ENCODE measurements at places on chromosomes 3 and 15.

DNA sequence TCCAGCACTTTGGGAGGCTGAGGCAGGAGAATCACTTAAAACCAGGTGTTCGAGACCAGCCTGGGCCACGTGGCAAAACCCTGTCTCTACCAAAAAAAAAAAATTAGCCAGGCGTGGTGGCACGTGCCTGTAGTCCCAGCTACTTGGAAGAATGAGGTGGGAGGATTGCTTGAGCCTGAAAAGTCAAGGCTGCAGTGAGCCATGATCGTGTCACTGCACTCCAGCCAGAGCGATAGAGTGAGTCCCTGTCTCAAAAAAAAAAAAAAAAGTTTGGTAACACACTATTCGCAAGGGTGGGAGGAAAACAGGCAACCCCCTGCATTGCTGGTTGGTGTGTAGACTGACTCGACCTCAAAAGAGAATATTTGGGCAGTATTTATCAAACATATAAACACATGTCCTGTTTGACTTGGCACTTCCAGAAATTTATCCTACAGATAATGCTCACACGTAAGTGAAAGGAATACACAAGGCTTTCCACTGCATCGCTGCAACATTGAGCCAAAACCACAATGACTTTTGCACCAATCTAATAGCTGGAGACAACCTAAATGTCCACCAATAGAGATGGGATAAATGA lies 3.1 kb upstream of the ANPEP start:
- no peak for DNase-seq

GRCh38 chr3:158768361-158768787 lies 33.5 kb upstream of the MFSD1 start:
- DNase-seq = no peak

DNA sequence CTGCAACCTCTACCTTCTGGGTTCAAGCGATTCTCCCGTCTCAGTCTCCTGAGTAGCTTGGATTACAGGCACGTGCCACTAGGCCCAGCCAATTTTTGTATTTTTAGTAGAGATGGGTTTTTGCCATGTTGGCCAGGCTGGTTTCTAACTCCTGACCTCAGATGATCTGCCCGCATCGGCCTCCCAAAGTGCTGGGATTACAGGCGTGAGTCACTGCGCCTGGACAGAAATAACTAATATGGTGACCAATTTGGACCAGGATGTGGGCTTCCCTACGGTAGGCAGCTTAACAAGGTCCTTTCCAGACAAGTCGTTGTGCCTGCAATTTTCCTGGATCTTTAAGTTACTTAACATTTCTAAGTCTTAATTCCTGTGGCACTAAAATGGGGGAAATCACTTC lies 14.8 kb downstream of the WDR53 start:
- no peak for DNase-seq

DNA sequence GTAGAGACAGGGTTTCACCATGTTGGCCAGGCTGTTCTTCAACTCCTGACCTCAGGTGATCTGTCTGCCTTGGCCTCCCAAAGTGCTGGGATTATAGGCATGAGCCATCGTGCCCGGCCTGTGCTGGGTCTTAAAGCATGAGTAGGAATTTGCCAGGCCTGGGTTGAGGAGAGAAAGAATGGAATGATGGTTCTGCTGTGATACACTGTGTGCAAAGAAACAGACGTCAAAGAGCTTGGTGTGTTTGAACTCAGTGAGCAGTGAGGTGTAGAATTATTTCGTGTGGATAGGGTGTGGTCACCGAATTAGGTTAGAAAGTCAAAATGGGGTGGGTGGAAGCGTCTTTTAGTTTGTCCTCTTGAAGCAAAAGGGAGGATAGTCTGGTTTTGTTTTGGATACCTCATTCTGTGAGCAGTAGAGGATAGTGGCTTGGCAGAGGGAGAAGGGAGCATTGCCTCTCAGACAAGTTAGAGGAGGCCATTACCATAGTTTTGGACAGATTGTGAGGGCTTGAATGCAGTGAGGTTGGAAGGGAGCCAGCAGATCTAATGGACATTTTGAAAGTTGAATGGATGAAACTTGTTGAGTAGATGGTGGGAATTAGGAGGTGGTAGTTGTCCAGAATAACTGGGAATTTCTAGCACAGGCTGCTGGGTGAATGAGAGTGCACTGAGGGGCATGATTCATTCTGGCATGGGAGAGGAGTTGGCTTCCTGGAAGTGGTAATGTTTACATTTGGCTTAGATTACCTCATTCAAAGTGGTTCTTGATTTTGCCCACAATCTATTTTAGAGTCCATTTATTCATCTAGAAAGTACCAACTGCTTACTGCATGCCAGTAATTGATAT lies 27.2 kb downstream of the AKAP13 start:
- DNase-seq = no peak

DNA sequence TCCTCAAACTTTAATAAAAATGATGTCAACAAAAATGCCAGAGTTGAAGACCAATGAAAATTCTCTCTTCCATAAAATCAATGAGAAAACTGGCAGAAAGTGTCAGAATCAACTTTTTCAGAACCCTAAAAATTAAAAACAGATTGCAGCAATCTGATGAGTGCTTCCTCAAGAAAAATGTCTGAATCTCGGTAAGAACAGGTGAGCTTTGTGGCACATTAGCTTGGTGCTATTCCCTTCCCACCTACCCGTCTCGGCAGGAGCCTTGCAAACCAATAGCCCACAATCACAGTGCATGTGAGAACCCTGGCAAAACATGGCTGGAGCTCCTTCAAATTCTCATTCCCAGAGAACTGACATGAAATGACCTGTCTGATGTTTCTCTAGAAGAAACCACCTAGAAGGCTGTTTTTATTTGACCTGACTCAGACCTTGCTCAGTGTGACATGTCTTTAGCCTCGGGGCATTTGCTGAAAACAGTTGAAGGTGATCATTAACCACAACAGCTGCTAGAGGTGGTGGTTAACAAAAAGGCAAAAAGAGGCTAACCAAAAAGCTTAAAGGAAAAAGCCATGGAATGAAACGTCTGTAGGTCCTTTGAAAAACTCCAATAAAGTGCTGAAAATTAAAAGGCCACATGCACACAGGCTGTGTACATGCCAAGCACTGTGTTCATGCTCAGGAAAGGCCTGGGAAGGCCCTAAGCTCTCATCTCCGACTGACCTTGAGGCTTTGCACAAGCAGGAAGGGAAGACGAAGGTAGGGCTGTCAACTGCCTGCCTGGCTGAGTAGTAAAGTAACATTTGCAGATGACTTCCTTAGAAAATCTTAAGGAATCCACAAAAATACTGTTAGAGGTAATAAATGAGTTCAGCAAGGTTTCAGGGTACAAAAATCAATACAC lies 253.0 kb upstream of the NSMCE3 start:
- DNase-seq = no peak

GRCh38 chr15:89672221-89673164 lies 6.7 kb downstream of the PLIN1 start:
- no peak for DNase-seq

GRCh38 chr3:138034918-138035317 lies 25.0 kb downstream of the CLDN18 start:
- no peak for DNase-seq

DNA sequence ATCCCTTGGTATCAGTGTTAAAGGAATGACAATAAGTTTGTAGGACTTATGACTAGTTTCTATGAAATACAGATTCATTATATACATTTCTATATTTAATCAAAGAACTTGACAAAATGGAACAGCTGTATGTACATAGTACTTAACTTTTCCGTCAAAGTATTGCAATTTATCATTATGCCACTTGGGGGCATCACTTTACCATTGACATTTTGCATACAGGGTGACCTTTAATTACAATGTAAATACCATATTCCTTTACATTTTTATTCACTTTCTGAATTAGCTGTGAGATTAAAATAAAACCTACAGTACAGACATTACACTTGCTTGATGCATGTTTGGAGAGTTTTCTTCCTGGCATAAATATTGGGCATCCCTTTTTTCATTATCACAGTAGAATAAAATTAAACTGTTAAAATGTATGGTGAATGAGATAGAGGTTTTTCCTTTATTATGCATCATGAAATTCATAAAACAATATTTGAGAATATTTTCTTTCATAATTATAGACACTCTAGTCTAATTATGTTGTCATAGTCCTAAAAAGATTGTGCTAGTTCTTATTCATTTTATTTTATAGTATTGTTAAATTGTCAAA lies 6.9 kb downstream of the NEK11 start:
- peak; percentile 50 for DNase-seq

- DNase-seq = no peak
Measured at GRCh38 chr3:56825567-56826438, 24.1 kb upstream of the ARHGEF3 start.

GRCh38 chr15:77615472-77615871 lies 17.2 kb downstream of the LINGO1 start:
- no peak for DNase-seq

DNA sequence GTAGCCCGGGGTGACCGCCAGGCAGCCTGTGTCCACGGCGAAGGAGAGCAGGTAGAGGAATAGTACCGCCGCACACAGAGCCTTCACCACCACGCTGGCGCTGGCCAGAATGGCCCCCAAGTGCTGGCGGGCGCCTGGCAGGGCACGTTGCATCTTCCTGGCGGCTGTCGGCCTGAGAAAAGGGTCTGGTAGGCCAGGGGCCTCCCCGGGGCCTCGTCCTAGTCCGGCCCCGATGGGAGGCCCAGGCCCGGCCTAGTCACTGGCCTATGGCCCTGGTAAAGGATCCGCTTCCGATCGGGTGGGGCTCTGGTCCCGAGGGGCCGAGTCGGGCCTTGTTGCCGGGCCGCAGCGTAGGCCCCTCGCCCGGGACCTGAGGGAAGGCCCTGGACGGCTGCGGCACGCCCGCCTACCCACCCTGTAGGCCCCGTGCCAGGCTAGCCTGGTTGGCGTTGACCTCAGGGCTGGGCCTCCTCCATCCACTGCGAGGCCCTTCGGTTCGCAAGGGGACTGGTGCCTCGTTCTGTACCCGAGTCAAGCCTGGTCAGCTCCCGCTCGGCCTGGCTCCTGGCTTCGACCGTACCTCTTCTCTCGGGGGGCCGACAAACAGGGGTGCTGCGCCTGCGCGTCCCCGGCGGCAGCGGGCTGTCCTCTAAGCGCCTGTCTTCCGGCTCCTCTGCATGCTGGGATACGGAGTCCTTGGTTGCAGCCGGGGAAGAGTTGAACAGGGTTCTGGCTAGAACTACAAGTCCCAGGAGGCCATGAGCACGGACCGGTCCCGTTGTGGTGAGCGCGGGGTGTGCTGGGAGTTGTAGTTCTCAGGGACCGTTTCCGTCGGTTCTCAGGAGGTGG lies at the start of gene TMEM115:
TMEM115 (minus strand) TSS at position 611 of the 849 bp plus-strand sequence; CDS start at position 153, 458 bp downstream.
- DNase-seq = peak; percentile 98
